Aorta (tissue), 5 donors: ENCODE measurements at places on chromosomes 2 and 18. TPM values are rescaled to one million over a fixed set of nuclear protein-coding genes. Genes with fewer than 3 reads are reported as not detected.

DNA sequence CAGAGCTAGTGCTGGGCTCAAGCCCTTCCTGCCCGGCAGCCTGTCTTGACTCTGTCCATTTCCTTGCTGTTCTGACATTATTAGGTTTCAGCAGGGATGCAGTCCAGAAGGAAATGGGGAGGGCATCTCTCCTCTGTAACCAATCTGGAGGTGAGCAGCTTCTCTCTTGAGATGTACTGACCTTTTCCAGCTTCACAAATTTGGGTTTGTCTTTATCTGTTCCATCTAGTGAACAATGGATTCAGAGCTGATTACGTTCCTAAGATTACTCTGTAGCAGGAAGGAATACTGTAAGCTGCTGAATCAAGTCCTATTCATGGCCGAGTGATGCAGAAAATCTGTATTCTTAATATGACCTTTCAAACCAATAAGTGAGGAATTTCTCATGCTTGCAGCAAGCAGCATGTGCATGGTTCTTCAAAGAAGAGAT, 11.0 kb downstream of the PLA2R1 start:
- DNase-seq, result no peak

DNA sequence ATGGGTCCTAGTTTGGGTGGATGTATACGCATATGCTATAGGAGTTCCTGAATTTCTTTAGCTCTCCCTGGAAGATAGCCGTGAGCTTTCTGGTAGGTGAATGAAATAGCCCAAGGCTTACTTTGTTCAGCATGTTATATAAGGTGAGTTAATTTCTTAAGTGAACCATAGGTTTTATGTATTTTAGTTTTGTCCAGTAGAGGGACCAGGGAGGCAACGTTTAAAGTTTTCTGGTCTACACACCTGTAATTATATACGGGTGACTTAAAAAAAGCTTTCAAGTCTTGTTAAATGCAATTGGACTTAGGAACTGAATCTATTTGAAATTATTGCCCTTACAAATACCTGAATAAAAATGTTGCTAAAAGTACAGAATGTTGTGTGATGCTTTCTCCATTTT, 402.5 kb upstream of the DDX18 start:
- DNase-seq, result no peak

DNA sequence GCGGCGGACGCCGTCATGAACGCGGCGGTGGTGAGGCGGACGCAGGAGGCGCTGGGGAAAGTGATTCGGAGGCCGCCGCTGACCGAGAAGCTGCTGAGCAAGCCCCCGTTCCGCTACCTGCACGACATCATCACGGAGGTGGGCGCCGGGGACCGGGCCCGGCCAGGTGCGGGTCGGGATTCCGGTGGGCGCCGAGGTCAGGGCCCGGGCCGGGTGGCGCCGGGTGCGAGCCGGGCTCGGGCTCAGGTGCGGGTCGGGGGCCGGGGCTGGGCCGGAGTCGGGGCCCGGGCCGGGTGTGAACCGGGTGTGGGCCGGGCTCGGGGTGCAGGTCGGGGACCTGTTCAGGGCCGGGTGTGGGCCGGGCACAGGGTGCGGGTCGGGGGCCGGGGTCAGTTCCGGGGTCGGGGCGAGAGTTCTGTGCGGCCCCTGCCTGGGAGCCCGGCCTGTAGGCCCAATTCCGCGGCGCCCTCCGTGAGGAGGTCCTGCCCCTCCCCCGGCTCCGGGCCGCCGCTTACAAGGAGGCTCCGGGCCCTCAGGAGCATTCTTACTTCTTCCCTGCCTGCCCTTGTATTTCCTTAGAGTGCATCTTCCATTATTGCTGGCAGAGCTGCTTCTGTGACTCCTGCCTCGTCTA, 447 bp downstream of the TRAF3IP1 start:
- DNase-seq, result no peak

- no peak for DNase-seq
These were observed 26.6 kb upstream of the SLC14A2 start for GRCh38 chr18:45588376-45589355.

- no peak for DNase-seq
These were observed 22.9 kb downstream of the DARS1 start for GRCh38 chr2:135962366-135963123.

DNA sequence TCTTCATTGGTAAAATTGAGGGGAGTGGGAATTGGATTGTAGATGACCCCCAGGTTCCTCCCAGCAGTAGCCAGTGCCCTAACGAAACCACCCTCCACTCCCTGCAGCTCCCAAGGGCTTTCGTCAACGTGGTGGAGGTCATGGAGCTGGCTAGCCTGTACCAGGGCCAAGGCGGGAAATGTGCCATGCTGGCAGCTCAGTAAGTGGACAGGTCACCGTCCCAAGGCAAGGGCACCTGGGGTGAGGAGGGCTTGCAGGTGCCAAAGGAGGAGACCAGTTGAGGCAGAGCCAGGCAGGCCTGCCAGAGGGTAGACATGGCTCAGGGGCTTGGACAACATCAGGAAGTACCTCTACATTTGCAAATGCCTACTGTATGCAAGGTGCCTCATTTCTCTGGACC, 122.6 kb upstream of the PPP1CB start:
- DNase-seq, result no peak

GRCh38 chr2:113172721-113173541, 840 bp upstream of the PSD4 start:
- no peak for DNase-seq

- DNase-seq, result peak; percentile 59
These were observed 60.1 kb downstream of the SPIRE1 start for GRCh38 chr18:12597760-12598159.

DNA sequence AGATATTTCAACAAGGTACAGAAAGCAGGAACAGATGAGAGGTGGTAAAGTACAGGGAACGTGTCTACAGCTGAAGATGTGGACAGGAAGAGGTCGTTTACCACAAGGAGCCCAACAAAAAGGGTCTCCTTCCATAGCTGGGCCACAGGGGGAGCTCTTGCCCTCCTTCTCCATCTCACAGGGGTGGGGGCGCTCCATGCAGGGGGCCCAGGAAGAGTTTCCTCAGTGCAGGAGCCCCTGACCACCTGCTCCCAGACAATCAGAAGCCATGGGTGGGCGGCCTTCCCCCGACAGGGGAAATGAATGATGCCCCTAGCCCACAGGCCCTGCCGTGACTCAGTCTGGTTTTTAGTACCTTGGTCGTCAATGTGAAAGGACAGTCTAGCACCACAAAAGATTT, 163.6 kb upstream of the ZNF516 start:
- no peak for DNase-seq

DNA sequence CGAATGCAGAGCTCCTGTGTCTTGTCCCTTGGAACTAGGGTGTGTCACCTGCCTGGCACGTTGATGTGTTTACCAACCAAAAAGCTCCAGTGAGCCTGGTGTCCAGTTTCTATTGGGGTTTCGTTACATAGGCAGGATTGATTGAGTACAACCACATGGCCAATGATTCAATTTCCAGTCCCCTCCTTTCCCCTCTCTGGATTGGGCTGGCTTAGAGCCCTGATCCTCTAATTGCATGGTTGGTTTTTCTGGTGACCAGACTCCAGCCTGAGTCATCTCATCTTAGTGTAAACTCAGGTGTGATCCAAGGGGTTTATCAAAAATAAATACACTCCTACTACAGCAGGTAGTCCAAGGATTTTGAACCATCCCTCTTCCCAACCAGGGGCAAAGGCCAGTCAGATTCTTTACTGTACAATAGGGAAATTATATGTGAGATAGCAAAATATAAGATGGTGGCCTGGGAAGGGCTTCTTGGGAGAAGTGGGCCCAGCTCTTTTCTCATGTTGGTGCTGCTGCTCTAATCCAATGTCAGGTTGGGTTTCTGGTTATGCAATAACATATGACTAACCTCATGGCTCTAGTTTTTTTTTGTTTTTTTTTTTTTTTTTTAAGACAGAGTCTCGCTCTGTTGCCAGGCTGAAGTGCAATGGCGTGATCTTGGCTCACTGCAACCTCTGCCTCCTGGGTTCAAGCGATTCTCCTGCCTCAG, 64.7 kb upstream of the MGAT5 start:
- DNase-seq, result no peak

TCF7L1 gene
- 35.7 TPM for total RNA-seq

CRIM1 gene
- total RNA-seq, result 727 TPM

LMAN1 gene
- total RNA-seq, result 71.8 TPM

CPLX4 gene
- total RNA-seq, result not detected
